ENCODE measurements at places on chromosomes 2 and 18.
A peak's percentile ranks its signal among the peaks of the same experiment; 100 is the strongest.

DNA sequence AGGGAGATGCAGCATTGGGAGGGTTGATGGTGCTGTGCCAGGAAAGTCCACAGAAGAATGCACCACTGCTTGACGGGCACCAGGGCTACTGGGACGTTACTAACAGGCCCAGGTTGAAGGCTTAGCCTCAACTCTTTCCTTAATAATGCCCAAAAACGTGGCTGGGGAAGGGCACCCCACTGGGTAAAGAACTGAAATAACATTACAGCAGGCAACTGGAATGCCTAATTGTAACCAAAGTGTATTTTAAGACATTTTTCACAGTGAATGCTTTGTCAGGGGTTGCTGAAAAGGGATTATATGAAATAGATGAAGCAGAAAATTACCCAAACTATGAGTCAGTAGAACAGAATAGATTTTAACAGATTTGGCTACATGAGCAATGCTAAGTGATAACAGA, 191.3 kb downstream of the CMPK2 start:
- no peak for DNase-seq

GRCh38 chr2:43824951-43825493, 13.6 kb downstream of the ABCG5 start:
- DNase-seq: no peak

- DNase-seq: no peak
Observed at GRCh38 chr2:202115479-202115971, 42.5 kb downstream of the KIAA2012 start.

GRCh38 chr2:201746551-201746950, 34.2 kb downstream of the ALS2 start:
- DNase-seq: no peak

DNA sequence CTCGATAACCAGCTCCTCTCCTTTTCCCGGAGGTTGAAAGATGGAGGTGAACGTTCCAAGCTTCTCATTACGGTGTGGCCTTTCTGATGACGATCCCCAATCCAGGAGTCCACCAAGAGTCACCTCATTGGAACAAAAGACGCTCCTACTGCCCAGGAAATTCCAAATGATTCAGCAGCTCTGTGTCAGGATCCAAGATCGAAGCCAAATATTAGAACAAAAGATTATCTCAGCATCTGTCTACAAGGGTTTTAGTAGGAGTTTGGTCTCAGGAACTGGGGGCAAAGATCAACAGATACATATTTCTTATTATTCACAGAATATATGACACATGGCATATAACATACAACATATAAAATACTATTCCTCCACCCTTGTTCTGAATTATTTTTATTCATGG, 161.1 kb upstream of the RAB12 start:
- DNase-seq: no peak

DNA sequence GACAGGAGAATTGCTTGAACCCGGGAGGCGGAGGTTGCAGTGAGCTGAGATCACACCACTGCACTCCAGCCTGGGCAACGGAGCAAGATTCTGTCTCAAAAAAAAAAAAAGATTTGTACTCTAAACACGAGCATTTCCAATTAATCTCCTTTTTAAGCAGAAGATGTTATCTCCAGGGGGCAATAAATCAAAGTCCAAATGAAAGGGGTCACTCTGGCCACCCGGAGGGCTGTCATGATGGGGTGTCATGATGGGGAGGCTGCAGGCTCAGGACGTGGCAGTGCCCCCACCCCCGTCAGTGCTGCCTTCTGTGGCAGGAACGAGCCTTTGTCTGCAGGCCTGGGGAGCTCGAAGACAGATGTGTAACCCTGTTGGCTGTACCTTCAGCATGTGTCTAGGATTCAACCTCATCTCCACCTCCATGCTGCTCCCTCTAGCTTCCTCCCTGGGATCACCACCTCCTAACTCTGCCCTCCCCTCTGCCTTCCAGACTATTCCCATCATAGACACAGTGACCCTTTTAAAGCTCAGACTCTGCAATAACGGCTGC, 76.9 kb upstream of the YWHAQ start:
- DNase-seq: no peak

DNA sequence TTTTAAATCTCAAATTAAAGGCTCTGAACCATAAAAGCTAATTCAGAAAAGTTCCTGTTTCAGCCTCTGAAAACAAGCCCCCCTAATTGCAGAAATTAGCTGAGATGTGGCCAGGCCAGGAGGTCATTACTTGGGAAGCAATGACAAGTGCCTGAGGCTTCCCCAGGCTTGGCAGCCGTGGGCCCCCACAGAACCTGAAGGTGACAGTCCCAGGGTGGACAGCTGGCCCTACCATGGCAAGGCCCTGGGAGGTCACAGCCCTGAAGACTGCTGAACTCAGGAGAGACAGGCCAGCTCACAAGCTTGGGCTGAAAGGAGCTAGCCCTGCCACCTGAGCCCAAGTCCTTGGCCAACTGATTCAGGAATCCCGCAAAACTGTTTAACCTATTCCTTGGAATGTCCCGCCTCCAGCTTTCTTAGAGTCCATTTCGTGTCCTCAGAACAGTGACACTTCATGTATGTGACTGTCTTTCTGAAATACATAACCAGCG, 54.3 kb upstream of the PKDCC start:
- DNase-seq: peak; percentile 57

DNA sequence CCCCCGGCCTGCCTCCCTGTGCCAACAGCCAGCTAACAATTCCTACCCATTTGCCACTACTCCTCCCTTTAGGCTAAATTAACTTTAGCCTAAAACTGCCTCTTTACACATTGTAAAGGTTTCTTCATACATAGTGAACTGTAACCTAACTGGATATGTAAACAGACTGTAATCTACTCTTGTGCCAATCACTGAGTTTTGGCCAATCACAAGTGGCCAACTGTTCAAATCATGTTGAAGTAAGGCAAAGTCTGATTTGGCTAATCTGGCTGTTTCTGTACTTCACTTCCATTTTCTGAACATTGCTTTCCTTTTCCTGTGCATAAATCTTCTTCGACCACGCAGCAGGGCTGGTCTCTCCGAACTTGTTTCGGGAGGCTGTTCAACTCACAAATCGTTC, 103.6 kb upstream of the LYPD6 start:
- no peak for DNase-seq

DNA sequence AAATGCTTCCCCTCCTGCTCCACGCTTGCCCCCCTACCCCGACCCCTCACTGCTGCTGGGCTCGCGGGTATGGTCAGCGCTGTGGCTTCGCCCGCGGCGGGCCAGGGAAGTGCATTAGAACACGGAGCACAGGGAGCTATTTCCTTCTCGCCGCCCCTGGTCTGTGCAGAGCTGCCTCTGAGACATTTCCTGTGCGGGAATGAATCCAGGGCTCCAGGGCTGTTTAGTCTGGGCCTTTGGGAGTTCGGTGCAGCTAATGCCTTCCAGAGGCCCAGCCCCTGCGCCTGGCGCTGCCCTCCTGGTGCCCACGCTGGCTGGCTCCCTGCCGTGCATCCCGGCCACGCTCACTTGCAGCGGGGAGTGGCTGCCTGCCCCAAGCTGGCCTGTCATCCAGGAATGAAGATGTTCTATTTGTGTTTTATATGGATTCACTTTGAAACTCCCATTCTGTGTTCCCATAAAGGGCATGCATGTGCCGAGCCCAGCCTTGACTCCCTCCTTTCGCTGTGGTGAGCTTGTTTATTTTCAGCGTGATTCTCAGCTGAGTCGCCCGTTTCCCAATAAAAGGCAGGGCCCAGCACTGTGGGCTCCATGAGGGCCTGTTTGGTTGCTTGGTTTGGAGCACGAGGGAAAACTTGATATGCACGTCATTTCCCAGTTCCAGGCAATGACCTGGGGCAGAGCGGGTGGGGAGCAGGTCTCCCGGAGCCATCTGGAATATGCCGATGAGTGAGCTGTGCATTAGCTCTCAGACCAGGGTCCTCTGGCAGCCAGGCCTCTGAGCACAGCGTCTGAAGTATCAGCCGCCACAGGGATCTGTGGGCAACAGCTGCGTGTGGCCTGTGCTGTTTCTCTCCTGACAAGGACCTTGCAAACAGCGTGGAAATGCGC, 42.7 kb downstream of the SH3RF3 start:
- DNase-seq: no peak

DNA sequence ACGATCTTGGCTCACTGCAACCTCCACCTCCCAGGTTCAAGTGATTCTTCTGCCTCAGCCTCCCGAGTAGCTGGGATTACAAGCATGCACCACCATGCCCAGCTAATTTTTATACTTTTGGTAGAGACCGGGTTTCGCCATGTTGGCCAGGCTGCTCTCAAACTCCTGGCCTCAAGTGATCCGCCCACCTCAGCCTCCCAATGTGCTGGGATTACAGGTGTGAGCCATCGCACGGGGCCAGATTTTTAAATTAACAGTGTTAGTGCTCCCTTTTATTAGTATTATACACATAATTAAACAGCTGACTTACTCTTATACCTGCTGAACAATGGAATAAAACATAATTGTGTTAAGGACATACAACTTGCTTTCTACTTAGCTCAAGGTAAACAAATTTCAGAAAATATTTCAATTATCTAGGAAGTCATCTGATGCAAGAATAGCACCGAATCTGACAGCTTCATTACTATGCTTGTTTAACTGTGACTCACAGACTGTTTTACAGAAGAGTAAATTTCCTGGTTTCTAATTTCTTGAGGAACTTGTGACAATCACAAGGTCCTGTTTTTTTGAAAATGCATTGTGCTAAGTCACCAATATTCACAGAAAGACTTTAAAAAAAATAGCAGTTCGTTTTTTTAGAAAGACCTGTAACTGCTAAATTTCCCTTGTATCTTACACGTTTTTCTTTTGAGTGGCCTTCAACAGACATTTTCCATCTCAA, 51.2 kb downstream of the SPIRE1 start:
- no peak for DNase-seq

DNA sequence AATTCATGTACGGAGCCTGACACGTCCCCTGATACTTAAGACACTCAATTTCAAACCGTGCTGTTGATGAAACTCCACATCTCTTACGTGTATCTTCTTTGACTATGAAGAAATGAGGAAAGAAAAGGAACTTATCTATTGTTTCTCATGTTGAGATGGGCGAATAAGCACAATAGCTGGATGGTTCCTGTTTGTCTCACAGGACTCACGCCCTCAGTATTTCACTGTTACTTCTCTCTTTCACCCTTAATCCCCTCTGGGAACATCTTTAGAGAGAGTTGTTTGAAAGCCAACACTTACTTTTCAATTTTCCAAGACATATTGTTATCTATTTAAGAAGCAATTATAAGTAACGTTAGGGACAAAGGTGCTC, 99.8 kb downstream of the COPS8 start:
- DNase-seq: no peak

DNA sequence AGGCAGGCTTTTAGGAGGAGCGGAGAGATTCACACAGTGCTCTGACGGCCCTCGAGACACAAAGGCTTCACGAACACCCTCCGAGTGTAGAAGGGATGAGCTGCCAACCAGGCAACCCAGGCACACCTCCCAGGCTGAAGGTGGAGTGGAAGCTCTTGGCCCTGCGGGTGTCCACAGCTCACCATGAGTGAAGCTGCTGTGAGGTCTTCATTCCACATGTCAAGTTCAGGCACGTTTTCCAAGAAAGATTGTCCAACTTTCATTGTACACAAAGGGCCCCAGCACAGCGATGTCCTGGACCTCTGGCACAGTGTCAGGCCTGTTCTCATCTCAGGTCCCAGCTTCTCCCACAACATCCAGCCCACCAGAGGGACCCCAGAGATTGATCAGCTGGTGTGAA, 13.4 kb downstream of the PARD6G start:
- DNase-seq: no peak

- no peak for DNase-seq
Observed at GRCh38 chr2:233982421-233983121, 65.4 kb downstream of the TRPM8 start.

DNA sequence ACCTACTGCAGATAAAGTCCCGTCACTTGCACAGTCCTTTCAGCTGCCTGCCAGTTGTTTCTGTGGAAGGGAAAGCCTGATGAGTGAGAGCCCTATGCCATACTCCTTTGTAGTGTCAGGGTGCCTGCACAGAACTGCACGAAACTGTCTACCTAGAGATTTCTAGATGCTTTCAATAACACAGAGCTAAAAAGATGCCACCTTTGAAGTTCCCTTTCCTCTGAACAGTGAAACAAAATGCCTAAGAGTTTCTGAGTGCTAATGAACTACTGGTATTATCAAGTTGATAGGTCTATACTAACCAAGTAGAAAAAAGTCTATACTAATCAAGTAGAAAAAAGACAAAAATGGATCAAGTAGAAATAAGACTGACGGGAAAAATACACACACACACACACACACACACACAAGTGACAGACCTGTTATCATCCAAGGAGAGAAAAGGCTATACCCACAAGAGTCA, 79.0 kb downstream of the TLK1 start:
- DNase-seq: no peak

- DNase-seq: no peak
Observed at GRCh38 chr2:95032868-95033603, 7.5 kb downstream of the MAL start.

- no peak for DNase-seq
Observed at GRCh38 chr2:50049267-50049666, 895.0 kb upstream of the FSHR start.

GRCh38 chr2:190615555-190616200, 33.2 kb upstream of the NAB1 start:
- DNase-seq: no peak

- DNase-seq: no peak
Observed at GRCh38 chr2:24473626-24474025, 17.4 kb upstream of the NCOA1 start.

GRCh38 chr18:74942319-74942910, 266.5 kb downstream of the PTGR3 start:
- DNase-seq: no peak

- DNase-seq: peak; percentile 28
Observed at GRCh38 chr2:239824046-239824694, 201.0 kb downstream of the NDUFA10 start.

- no peak for DNase-seq
Observed at GRCh38 chr2:24815171-24815570, 21.9 kb downstream of the CENPO start.

GRCh38 chr2:77862120-77862519, 339.9 kb upstream of the LRRTM4 start:
- DNase-seq: no peak

DNA sequence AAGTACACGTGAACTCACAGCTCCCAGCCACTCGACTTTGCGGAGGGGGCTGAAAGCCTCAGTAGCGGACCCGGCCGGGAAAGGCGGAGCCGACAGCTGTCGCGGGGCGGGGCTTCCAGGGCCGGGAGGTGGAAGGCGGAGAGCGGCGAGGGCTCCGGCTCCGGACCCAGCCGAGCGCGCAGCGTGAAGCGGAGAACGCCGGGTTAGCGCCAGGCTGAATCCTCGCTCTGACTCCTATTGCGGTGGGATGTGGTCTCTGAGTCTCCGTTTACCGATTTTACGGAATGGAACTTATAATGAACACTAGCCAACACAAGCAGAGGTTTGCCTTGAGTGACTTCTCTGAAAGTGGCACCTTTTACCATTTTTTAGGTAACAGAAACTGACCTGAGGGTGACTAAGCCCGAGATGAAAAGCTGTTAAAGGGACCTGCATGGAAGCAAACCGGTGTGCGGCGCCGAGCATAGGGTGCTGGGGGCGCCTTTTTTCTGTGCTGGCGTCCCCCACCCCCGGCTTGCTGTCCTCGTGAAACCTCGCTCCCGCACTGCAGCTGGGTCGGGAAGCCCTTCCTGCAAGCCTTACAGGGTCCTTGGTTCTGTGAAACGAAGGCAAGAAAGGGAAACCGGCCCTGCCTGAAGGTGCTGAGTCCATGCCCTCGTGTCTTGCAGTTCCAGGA, 72.9 kb downstream of the EN1 start:
- peak; percentile 58 for DNase-seq

GRCh38 chr18:24817587-24818371, 357.3 kb downstream of the HRH4 start:
- no peak for DNase-seq

- DNase-seq: no peak
Observed at GRCh38 chr2:98463988-98464771, 19.5 kb downstream of the INPP4A start.

All from right kidney (tissue), 9 donors.